ENCODE measurements at places on chromosomes 6 and 20.

DNA sequence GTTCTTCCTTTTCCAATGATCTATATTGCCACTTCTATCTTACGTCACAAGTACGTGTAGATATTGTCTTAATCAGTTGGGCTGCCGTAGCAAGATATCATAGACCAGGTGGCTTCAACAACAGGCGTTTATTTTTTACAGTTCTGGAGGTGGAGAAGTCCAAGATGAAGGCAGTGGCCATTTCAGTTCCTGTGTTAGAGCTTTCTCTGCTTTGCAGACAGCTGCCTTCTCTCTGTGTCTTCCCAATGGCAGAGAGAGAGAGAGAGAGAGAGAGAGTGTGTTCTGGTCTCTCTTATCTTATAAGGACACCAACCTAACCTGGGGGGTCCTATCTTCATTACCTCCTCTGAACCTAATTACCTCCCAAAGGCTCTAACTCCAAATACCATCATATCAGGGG, 8.3 kb downstream of the HSF2 start:
- DNase-seq: no peak

DNA sequence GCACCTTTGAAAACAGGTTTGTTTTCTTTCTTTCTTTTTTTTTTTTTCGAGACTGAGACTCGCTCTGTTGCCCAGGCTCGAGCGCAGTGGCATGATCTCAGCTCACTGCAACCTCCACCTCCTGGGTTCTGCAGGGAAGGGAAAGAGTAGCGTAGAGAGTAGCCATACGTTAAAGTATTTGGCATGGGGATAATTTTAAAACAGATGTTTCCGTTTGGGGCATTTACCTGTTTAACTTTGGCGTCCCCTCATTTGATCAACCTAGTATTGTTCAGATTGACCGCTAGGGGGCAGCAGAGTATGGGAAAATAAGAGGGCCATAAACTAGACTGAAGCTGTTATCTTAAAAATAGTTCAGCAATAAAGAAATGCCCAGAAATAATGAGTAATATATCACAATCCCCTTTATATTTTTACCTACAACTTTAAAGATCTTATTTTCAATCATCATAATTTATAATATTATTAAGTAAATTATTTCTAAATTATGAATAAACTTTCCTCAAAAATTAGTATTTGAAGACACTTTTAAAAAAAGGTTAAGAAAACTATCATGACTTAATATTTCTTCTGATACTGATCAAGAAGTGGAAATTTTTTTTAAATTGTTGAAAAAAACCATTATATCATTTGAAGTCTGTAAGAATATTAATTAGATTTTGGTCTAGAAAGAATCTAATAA, 7.6 kb upstream of the TAAR9 start:
- DNase-seq: peak; percentile 75

- DNase-seq: peak; percentile 71
Observed at GRCh38 chr20:25389858-25390537, 637 bp downstream of the ABHD12 start.

DNA sequence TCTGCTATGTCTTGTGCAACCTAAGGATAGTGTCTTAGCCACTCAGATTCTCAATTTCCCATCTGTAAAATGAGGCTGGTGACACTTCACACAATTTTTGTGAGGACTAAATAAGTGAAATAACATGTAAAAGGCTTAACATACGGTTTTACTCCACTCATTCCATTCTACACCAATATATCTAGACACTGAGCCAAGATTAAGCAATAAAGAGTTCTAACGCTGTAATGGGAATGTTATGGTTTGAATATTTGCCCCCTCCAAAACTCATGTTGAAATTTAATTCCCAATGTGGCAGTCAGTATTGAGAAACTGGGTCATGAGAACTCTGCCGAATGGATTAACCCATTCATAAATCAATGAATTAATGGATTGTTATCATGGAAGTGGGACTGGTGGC, 301.0 kb downstream of the HACE1 start:
- no peak for DNase-seq

- DNase-seq: no peak
Observed at GRCh38 chr6:95294043-95294442, 283.3 kb upstream of the MANEA start.

DNA sequence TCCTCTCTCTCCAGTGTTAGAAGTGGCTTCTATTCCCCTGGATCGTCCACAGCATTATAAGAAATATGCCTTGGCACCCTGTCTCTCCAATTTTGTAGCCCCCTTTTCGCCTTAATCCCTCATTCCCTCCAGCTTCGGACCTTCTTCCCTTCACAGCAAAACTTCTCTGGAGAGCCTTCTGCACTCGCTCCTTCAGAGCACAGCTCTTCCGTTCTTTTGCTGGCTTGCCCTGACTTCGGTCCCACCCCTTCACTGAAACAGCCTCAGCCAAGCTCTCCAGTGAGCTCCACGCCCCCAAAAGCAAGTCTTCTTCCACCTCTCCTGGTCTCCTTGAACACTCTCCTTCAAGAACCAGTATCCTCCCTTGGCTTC, 134.7 kb upstream of the RNF24 start:
- peak; percentile 63 for DNase-seq

DNA sequence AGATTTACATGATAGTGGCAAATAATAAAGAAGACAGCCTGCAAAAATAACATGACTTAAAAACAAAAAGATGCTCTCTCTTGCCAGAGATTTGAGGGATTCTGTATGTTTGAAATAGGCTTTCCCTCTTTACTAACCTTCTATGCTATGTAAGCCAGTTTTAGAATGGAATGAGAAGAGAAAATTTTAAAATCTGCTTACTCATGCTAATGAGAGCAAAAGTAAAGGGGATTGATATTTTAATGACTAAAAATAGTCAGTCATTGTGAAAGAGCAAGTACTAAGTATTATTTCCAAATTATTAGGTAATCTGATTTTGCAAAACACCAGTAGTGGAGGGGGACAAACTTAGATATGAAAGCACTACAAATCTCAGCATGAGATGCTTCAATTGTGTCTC, 563.3 kb upstream of the ADGRB3 start:
- DNase-seq: no peak

GRCh38 chr6:5331845-5332442, 70.6 kb downstream of the FARS2 start:
- no peak for DNase-seq

- no peak for DNase-seq
Observed at GRCh38 chr20:2984956-2985661, 58.3 kb upstream of the GNRH2 start.

- no peak for DNase-seq
Observed at GRCh38 chr6:168838037-168838399, 397.0 kb downstream of the SMOC2 start.

DNA sequence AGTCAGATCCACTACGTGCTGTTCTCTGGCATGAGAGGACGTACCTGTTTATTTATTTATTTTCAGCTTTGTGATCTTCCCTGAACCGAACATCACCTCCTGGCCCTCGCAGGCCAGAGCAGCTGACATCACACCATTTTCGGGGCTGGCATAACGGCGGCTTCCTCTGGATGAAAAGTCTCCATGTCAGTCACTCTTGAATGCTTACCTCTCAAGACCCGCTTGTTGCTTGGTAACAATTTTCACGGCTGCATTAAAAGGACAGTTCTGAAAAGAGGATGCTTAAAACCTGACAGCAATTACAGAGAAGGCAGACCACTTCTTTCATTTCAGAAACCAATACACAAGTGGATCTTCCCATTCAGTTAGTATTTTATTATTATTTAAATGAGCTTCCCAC, 159.8 kb upstream of the CDH4 start:
- no peak for DNase-seq

DNA sequence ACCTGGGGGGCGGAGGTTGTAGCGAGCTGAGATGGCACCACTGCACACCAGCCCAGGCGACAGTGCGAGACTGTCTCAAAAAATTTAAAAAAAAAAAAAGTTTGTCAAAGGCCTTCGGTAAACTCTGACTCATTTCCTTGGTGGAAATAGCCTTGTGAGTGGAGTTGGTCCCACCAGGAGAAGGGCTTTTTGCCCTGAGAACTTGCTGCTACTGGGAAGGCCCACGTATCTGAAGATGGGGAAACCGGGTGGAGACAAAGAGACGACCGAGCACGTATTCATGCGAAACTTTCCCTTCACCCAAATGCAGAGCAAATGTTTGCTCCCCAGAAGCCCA, 51.7 kb downstream of the SLC22A23 start:
- DNase-seq: no peak

- DNase-seq: peak; percentile 52
Observed at GRCh38 chr20:25277941-25278521, 30.1 kb downstream of the PYGB start.

- DNase-seq: no peak
Observed at GRCh38 chr20:40925829-40926510, 102.7 kb upstream of the TOP1 start.

DNA sequence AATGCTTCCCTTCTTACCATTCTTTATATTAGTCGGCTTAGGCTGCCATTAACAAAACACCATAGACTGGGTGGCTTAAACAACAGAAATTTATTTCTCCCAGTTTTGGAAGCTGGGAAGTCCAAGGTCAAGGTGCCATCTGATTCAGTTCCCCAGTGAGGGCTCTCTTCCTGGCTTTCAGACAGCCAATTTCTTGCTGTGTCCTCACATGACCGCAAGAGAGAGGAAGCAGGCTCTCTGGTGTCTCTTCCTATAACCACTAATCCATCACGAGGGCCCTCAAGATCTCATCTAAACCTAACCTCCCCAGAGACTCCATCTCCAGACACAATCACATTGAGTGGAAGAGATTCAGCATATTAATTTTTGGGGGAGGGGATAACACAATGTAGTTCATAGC, 193.0 kb upstream of the SGK1 start:
- DNase-seq: no peak

GRCh38 chr20:46683939-46684750, 5.1 kb downstream of the TP53RK start:
- peak; percentile 71 for DNase-seq

- no peak for DNase-seq
Observed at GRCh38 chr6:2876210-2877056, 26.7 kb downstream of the SERPINB9 start.

GRCh38 chr20:38186788-38187221, 21.7 kb upstream of the TGM2 start:
- no peak for DNase-seq

DNA sequence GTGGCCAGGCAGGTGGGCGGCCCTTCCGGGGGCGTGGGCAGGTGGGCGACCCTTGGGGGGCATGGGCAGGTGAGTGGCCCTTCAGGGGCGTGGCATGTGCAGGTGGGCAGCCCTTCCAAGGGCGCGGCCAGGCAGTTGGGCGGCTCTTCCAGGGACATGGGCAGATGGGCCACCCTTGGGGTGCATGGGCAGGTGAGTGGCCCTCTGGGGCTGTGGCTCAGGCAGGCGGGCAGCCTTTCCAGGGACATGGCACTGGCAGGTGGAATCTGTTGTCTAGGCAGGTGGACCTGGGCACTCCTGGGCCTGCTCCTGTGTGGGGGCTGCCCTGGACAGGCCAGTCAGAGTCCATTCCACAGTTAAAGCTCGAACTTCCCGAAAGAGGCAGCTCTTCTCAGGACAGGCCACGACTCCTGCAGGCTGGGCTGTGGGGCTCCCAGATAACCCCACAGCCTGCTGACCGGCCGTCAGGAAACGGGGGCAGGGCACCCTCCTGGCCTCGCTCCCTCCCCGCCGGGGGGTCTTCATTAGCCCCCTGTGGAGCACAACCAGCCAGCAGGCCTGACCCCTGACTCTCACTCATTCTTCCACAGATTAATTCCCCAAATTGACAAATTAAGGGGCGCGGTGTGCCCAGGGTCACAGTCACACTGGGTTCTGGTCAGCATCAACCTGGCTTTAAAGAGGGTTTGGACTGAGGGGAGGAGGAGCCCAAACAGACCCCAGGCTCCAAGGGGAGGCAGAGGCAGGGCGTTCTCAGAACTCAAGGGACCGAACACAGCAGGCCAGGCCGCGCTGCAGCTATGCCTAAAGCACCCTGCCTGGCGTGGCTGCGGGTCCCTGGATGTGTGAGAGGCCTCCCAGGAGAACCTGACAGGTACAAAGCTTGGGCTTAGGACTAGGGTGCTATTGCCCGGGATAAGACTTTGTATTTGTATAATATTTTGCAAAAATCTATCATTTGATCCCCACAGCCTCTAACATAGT, 130.0 kb downstream of the DLL1 start:
- DNase-seq: no peak

- no peak for DNase-seq
Observed at GRCh38 chr6:10603219-10603618, 82.1 kb downstream of the GCNT2 start.

DNA sequence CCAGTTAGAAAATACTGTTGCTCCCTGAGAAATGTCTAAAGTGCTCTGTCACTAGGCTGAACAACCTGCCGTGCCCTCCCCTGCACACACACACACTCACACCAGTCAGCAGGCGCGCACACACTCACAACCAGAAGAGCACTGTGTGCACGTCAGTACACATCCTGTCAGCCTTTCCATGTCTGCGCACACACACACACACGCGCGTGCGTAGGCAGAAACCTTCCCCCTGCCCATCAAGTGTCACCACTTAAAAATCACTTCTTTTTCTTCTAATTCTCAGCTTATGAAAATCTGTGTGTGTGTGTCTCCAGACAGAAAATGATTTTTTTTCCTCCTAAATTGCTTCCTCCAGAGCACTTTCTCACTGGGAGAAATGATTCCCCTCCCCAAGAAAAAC, 100.3 kb downstream of the EDN3 start:
- DNase-seq: no peak

GRCh38 chr20:5691918-5692618, 58.1 kb upstream of the SHLD1 start:
- DNase-seq: no peak

DNA sequence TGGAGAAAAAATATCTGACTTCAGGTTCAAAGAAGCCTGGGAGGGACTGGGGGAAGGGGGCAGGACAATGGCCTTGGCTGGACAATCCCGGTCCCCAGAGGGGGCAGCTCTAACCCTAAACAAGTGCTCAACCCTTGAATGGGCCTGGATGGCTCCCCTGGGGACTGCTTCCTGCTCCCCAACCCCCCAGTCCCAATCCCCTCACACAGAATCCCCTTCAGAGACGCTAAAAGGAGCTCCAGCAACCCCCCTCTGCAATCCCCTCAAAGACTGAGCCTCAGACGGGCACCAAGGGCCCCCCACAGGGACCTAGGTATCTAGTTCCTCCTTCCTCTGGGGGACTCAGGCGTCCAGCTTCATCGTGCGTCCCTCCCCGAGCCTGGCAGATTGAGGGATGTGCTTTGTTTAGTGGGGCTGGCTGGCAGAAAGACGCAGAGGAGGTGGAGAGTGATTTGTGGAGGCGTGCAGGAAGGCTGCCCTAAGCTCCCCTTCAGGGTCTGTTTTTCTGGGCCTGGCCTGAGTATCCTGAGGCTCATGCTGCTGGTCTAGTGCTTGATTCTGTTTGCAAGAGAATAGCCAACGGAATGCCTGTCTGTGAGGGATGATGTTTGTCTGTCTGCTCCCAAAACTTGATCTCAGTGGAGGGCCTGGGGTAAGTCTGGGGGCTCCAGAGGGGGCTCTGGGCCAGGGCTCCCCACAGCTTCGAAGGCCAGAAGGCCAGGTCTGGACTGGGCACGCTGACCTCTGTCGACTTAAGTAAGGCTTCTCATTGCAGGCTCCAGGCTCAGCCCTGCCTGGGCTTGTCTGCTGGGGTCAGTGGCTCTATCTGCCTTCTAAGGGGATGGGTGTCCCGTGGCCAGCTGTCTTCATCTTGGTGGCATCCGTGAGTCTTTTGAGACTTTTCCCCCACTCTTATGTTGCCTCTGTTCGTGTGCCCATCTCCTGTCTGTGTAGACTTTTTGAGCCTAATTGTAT, 1.7 kb upstream of the POU5F1 start:
- no peak for DNase-seq

All from sciatic nerve (tissue), 2 donors.